ENCODE measurements at places on chromosomes 2 and 18. TPM values are rescaled to one million over a fixed set of nuclear protein-coding genes. Genes with fewer than 3 reads are reported as not detected.

Gene PSMA8
- polyA plus RNA-seq, result not detected

Gene GNAL
- 4.9 TPM for polyA plus RNA-seq

- no peak for DNase-seq
These were observed 48.5 kb downstream of the ZNF516 start for GRCh38 chr18:76446321-76447257.

GRCh38 chr2:226788881-226789490 lies 10.6 kb downstream of the IRS1 start:
- no peak for DNase-seq

GRCh38 chr18:2984703-2985261 lies 28.2 kb downstream of the LPIN2 start:
- no peak for DNase-seq

DNA sequence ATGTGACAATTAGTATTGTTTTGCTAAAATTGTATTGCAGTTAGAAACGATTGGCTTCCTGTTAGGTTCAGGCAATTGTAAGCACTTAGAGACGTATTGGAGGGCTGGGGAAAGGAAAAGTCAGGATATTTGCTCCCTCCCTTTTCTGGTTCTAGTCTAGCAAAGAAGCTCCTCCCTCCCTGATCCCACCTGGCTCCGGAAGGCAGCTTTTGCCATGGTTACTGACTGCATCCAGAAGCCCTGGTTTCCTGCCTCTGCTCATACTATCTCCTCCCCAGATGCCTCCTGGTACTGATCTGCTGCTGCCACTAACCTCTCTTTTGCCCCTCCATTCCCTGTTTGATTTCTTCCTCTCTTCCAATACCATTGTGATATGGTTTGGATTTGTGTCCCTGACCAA lies 275.9 kb downstream of the MREG start:
- DNase-seq, result no peak

Gene HPCAL1
- 22.7 TPM for polyA plus RNA-seq

- DNase-seq, result no peak
These were observed 38.3 kb downstream of the MRPL44 start for GRCh38 chr2:223995569-223995968.

DNA sequence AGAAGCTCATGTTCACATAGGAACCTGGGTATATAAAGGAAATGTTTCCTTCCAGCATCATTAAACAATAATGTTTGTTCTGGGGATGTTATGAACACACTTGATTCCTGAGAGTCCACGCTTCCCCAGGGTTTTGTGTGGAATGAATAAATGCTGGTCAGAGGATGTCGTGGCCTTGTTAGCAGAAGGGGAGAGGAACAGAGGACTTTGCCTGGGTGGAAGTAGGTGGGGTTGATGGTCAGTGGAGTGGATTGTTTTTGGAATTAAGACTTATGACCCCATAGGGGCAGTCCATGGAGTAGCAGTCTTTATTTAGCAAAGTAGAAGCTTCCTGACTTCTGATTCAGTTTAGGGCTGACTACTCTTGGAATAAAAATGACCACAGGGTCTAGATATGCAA lies 139.6 kb downstream of the MYO1B start:
- DNase-seq, result no peak

Gene ARHGEF4
- polyA plus RNA-seq, result 6.6 TPM

DNA sequence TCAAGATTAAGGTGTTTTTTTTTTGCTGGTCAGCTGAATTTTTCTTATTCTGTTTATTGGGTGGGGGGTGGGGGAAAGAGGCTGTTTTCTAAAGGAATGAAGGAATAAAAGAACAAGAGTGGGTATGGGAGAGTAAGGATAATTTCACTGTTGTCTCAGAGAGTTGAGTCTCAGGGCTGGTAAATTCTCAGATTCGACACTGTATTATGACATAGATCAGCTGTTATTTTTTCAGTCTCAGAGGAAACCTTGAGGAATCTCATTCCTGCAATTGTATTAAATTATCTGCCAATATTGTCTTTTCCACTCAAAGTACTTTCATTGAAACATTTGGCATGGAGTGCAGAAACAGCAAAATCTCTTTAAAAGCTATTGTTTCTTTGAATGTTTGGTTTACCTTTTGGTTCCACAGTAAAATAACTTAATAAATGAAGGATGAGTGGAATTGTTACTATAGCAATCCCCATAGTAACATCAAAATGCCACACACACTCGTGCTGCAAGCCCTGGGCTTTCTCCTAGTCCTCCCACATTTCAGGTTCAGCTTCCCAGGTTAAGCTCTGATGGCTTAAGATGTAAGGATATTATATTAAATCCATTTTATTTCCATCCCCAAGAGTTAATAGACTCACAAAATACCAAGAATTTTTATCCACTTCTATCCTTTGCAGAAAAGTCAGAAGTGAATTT lies 478.7 kb upstream of the TCF4 start:
- DNase-seq, result no peak

DNA sequence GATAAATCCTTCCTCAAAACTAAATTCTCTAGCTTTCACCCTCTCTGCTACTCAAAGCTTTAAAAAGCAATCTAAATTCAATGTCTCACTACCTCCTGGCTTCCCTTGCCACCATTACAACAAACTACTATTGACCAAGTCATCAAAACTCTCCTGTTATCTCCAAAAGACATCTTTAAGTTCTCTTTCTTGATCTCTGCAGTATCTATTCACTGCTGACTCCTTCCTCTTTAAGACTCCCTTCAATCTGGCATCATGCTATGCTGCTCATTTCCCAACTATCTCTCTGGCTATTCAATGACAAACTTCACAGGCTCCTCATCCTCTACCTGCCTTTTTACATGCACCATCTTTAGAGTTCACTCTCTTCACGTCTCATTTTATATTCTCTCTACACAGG lies 5.9 kb downstream of the PPP3R1 start:
- DNase-seq, result no peak

DNA sequence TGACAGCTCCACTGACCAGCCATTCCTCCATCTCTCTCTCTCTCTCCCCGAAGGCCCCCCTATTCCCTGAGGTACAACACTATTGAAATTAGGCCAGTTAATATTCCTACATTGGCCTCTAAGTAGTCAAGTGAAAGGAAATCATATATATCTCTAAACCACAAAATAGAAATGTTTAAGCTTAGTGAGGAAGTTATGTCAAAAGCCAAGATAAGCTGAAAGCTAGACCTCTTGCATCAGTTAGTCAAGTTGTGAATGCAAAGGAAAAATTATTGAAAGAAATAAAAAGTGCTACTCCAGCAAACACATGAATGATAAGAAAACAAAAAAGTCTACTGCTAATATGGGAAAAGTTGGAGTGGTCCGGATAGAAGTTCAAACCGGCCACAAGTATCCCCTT lies 301.3 kb upstream of the RBMS1 start:
- DNase-seq, result no peak

Gene HRH4
- polyA plus RNA-seq, result 0.17 TPM

Gene BCL11A
- polyA plus RNA-seq, result 15.1 TPM

Gene TSPYL6
- polyA plus RNA-seq, result 0.13 TPM

DNA sequence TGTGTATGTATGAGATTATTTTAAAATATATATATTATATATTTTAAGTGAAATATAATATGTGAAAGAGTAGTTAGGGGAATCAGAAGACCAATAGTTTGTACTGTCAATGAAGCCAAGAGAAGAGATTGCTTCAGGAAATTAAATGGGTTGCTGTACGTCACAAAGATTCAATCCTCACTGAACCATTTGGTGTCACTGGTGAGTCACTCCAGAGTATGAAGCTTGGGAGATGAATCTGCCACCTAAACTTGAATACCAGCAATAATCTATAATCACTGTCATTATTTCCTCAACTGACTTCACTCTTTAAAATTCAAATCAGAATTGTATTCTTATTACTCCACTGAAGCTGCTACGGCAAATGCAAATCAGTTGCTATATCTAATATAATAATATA lies 41.9 kb upstream of the SCN9A start:
- DNase-seq, result no peak

DNA sequence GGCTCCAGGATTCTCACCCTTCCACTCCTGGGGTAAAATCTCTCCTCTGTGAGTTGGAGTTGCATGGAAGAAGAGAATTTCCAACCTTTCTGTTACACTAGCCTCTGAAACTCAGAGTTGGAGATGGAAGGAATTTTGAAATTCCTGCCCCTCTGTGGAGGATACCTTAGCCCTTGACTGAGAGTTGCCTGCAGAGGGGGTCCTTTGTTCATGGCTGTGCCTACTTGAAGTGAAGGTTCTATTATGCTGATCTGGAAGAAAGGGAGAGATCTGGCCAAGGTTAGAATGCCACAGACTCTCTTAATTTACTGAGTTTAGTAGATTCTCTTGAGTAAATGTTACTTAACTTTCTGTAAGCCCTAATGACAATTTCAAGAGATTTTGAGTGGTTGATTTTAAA lies 626.6 kb upstream of the GYPC start:
- no peak for DNase-seq

- DNase-seq, result no peak
These were observed 201.8 kb downstream of the GBX2 start for GRCh38 chr2:235966396-235966795.

GRCh38 chr2:195864316-195864715 lies 204.3 kb downstream of the DNAH7 start:
- DNase-seq, result no peak

GRCh38 chr2:223994562-223995162 lies 37.4 kb downstream of the MRPL44 start:
- DNase-seq, result no peak

Gene SNED1
- polyA plus RNA-seq, result 8.2 TPM

GRCh38 chr2:240556553-240557100 lies 1.2 kb downstream of the ANKMY1 start:
- DNase-seq, result no peak

- no peak for DNase-seq
These were observed 24.3 kb downstream of the SMYD1 start for GRCh38 chr2:88091943-88092342.

GRCh38 chr2:138094031-138094430 lies 129.8 kb downstream of the HNMT start:
- DNase-seq, result no peak

DNA sequence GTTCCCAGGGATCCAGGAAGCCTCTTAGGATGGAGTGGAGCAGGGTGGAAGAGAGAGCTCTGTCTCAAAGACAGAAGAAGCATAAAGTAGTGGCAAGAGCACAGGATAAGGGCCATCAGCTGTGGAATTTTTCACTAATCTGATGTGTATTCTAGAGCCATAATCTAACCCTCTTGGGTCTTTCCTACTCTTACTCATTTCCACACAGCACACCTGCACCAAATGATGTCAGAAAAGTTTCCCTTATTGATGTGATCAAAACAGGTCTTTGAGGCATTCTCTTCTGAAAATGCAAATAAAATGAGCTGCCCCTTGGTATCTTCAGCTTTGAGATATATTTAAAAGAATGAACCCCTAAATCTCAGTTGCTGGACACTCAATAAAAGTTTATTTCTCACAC lies 415.1 kb upstream of the CHST9 start:
- DNase-seq, result no peak

DNA sequence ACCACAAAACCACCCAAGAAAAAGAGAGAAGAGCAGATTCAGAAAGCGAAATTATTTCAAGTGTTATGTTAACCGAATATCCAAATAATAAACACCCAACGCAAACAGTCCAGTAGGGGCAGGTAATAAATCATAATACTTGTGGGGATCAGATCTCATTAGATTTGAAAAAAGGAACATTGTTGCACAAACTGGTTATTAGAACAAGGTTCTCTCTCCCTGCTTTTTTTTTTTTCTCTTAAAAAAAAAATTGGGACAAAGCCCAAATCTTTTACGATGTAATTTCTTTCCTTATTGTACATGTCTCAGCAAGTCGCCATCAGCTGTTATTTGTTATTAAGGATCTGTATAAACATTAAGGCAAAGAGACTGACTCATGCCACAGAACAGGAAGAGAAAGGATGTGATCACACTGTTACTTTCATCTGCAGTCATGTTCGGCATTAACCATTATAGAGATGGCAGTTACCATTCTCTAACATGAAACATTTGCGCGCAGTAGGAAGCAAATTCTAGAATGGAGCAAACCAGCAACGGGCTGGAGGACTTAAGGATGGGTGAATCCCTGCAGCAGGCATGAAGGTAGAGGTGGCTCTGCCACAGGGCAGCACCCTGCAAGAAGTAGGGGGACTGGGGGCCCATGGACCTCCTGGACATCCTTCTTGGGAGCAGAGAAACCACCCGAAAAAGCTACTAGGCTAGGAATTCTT lies 42.0 kb downstream of the EPHA4 start:
- DNase-seq, result no peak

GRCh38 chr2:96769814-96770213 lies 9.1 kb downstream of the CNNM4 start:
- no peak for DNase-seq

GRCh38 chr18:31649978-31650719 lies 34.2 kb downstream of the B4GALT6 start:
- DNase-seq, result no peak

DNA sequence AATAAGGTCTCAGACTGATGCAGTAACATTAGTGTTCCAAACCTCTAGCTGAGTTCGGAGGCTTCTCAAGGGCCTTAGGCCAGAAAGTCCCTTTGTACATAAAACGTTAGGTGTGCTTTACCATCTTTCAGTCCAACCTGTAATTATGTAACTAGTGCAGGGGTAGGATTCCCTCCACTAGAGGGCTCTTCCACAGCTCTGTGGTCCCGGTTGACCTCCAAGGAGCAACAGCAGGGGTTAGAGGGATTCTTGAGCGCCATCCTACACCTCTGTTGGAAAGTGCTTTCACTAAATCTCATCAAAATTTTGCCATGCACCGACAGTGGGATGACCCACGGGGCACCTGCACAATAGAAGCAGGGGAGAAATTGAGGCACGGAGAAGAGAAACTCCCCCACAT lies 155.8 kb upstream of the LRP1B start:
- DNase-seq, result no peak

- DNase-seq, result no peak
These were observed 68.3 kb downstream of the RIF1 start for GRCh38 chr2:151478011-151478410.

DNA sequence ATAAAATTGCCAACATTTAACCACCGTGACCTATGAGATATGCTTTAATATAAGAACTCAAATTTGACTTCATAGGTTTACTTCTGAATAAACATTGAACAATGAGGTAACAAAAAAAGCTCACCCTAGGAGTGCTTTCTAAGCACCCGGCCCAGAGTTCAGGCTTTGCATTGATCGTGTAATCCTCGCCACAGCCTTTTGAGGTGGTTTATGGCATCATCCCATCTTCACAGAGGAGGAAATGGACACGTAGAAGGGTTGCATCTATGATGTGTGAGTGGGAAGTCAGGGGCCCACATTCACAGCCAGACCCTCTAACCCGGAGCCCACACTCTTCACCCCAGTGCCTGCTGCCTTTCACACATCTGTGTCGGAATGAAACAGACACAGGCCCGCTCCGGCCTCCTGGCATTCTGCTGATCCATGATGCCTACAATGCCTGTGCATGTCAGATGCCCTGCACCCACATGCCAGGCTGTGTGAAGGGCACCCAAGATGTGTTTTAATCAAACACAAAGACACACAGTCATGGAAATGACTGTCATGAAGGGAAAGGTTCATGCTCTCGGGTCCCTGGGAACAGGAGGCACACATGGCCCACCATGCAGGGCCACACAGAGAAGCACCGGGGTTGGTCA lies 48.6 kb upstream of the RPL31 start:
- no peak for DNase-seq

DNA sequence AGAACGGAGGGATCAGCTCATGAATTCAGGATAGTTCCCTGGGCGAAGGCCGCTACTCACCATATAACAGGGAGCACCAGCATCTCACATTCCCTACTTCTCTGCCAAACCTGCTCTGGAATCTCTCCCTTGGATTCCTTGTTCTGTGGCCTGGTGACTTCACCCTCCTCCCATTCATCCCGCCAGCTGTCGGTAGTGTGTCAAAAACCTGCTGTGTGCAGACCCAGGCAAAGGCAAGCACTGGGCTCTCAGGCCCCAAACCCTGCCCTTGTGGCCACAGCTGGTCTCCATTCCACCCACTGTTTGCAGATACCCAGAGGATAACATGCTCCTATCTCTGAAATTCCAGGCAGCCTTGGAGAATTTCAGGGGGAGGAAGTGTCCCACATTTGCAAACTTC lies 151.6 kb downstream of the CAPN13 start:
- DNase-seq, result no peak
